ENCODE measurements at places on chromosomes 4 and X. TPM values are rescaled to one million over a fixed set of nuclear protein-coding genes. Genes with fewer than 3 reads are reported as not detected.

YIPF6 gene
- total RNA-seq = 38.5 TPM

XK gene
- total RNA-seq = 0.07 TPM

TRAM1L1 gene
- total RNA-seq = 0.57 TPM

PHOX2B gene
- total RNA-seq = not detected

PFKFB1 gene
- 0.07 TPM for total RNA-seq

PSAPL1 gene
- total RNA-seq = not detected

PRDM5 gene
- total RNA-seq = 10.1 TPM

RTL5 gene
- 0.40 TPM for total RNA-seq

ABCG2 gene
- 7.0 TPM for total RNA-seq

ANKRD50 gene
- total RNA-seq = 128 TPM

HSFX4 gene
- not detected for total RNA-seq

PPEF2 gene
- total RNA-seq = not detected

CT55 gene
- total RNA-seq = not detected

SLC10A4 gene
- total RNA-seq = 0.27 TPM

IL13RA2 gene
- total RNA-seq = 0.53 TPM

All from thoracic aorta endothelial cell (primary cell).